Astrocyte of the hippocampus (primary cell): ENCODE measurements at places on chromosomes 5 and 9.

DNA sequence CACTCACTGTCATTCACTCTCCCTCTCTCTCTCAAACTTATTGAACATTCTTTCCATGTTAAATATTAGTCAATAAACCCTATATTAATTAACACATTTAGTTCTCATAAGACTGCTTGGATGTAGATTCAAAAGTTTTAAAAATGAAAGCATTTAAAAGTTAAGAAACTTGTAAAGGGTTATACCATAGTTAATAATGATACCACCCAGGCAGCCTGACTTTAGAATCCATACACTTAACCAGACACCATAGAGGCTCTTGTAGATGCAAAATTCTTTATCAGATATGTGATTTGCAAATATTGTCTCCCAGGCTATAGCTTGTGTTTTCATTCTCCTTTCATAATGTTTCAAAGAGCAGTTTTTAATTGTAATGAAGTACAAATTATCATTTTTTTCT is 335.8 kb upstream of the ACTBL2 start:
- no peak for DNase-seq

GRCh38 chr5:159825551-159826051 is 90.7 kb upstream of the ADRA1B start:
- DNase-seq = no peak

- DNase-seq = no peak
These were observed 70.8 kb upstream of the HSPA9 start for GRCh38 chr5:138645778-138646575.

DNA sequence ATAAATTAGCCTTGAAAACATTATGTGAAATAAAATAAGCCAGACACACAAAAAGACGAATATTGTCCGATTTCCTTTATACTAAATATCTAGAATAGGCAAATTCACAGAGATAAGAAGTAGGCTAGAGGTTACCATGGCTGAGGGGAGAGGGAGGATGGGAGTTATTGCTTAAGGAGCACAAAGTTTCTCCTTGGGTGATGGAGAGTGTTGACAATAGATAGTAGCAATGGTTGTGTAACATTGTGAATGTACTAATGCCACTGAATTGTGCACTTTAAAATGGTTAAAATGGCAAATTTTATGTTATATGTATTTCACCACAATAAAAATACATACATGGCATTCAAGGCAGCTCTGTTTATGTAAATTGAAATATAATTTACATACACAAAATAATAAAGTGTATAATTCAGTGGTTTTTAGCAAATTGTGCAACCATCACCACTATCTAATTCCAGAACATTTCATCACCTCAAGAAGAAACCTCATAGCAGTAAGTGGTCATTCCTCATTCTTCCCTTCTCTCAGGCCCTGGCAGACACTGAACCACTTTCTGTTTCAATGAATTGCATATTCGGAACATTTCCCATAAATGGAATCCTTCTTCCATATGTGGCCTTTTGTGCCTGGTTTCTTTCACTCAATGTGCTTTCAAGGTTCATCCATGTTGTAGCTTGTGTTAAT is 59.2 kb downstream of the NDST1 start:
- peak; percentile 74 for DNase-seq

DNA sequence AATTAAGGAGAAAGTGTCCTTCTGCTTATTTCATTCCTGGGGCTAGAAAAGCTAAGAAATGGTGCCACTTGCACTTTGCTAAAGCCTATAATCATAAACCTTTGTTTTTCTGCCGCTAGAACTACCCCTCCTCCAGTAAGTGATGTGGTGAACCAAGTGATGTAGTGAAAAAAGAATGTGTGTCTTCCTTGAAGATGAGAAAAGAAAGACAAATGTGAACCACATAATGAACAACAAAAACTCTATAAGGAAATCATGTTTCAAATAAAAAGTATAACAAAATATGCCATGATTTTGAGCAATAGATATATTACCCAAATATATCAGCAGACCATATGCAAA is 179.0 kb upstream of the SGCD start:
- no peak for DNase-seq
